ENCODE measurements at places on chromosomes 13 and 19. TPM values are rescaled to one million over a fixed set of nuclear protein-coding genes. Genes with fewer than 3 reads are reported as not detected.

Gene RGCC
- 28.2 TPM for total RNA-seq

Gene C1QTNF9B
- total RNA-seq, result 1.0 TPM

Gene FCER2
- total RNA-seq, result under 0.01 TPM

Gene POLRMT
- total RNA-seq, result 17.7 TPM

Gene CBY2
- not detected for total RNA-seq

Gene KLK14
- total RNA-seq, result not detected

Gene DACT3
- 7.3 TPM for total RNA-seq

Gene ATP4A
- total RNA-seq, result not detected

Gene ZNF296
- total RNA-seq, result not detected

All from skeletal muscle tissue (tissue), 5 donors.